ENCODE measurements at places on chromosomes 4 and X. TPM values are rescaled to one million over a fixed set of nuclear protein-coding genes. Genes with fewer than 3 reads are reported as not detected.

ADD1 gene
- polyA plus RNA-seq: 73.9 TPM

DDIT4L gene
- polyA plus RNA-seq: not detected

DNA sequence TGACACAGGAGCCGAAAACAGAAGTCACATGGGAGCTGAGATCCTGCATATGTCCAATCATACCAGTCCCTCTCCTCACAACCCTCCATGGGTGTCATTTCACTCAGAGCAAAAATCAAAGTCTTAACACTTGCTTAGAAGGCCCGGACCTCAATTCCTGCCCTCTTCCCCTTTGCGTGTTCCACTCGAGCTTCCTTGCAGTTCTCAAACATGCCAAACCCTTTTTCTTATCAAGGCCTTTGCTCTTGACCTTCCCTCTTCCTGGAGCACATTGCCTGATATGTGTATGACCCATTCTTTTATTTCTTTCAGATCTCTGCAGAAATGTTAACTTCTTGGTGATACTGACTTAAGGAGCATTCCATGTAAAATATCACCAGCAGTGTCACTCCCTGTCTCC is 87.0 kb upstream of the USP38 start:
- no peak for DNase-seq
- H3K27me3 ChIP-seq: no peaks in the 10 kb centered on the region

GRCh38 chrX:148517176-148517575 is 16.8 kb downstream of the AFF2 start:
- H3K27me3 ChIP-seq: no peaks in the 10 kb centered on the region
- H3K36me3 ChIP-seq: no peaks in the 10 kb centered on the region
- H3K4me3 ChIP-seq: no peak overlapping the region

DNA sequence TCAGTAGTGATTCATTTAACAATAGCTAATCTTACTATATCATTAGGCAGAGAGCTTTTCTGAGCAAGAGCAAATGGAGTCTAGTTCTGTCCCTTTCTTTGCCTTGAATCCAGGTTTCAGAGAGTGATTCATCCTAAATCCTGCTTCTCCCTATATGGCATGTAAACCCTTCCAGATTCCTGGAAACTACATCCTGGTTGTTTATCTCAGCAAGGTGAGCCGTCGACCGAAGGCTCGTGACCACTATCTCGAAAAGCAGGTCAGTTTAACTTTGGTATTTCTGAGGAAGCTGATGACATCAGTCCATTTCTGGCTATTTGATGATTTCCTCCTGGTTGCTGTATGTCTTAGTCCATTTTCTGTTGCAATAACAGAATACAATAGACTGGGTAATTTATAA is 40.7 kb upstream of the ERVMER34-1 start:
- no peak overlapping the region for H3K27ac ChIP-seq
- no peak overlapping the region for H3K4me3 ChIP-seq
- DNase-seq: no peak
- H3K4me1 ChIP-seq: no peaks in the 10 kb centered on the region
- H3K36me3 ChIP-seq: no peaks in the 10 kb centered on the region
- H3K27me3 ChIP-seq: no peaks in the 10 kb centered on the region

DNA sequence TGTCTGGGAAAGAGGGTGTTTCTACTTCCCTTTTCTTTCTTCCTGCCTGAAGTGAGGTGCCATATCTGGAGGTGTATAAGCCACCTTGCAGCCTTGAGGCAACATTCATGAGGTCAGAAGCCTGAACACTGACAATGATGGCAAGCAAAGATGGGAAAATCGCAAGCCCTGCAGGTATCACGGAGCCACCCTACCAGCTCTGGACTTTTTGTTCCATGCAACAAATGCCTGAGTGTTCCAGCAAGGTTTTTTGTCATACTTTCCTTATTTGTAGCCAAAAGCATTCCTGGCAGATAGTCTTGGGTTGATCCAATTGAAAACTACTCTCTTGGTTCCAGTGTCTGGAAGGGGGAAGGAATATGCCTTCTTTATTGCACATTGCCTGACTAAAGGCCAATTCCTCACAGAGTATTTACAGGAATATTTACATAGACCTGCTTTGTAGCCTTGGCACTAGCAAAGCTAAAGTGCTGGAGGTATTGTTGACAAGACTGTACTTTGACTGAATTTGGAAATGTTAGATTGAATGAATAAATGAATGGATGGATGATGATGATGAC is 14.4 kb upstream of the SOD3 start:
- H3K36me3 ChIP-seq: no peaks in the 10 kb centered on the region
- H3K27me3 ChIP-seq: no peaks in the 10 kb centered on the region
- H3K4me3 ChIP-seq: no peak overlapping the region
- no peaks in the 10 kb centered on the region for H3K4me1 ChIP-seq
- no peak for DNase-seq

Measured in HepG2 (cell line).